ENCODE measurements at places on chromosomes 7 and 10.

GRCh38 chr10:117686606-117687005 is 144.1 kb downstream of the EMX2 start:
- DNase-seq, result no peak

DNA sequence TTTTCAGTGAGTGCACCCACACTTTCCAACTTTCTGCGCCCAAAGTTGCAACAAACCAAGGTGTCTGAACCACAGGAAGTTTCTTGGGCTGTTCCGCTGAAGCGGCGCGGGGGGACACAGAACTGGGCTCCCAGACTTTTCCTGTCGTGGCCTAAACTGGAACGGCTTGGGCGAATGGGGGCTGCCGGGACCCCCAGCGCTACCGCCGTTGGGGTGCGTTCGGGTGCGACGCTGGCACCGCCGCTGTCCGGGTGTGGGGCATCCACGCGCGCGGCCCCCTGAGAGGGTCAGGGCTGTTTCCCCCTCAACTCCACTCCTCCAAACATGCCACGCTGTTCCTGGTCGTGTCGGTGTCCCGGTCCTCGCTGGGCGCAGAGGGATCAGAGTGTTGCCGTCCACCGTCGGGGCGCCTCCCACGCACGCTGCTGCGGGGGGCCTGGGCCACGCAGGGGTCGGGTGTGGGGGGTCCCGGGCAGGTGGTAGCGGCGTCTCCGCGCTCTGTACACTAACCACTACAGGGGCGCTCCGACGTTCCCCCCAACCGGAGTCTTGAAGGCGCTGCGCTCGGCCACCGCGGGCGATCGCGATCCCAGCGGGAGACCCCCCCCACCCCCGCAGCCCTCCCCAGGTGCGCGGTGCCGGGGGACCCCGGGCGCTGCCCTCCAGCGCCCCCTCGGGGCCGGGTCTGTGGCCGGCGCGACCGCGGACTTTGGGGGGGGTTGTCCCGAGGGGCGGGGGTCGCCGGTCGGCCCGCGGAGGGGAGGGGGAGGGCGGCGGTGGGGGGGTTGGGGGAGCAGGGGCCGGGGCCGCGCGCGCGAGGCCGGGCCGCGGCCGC is 2.2 kb upstream of the CUX1 start:
- peak; percentile 12 for DNase-seq

DNA sequence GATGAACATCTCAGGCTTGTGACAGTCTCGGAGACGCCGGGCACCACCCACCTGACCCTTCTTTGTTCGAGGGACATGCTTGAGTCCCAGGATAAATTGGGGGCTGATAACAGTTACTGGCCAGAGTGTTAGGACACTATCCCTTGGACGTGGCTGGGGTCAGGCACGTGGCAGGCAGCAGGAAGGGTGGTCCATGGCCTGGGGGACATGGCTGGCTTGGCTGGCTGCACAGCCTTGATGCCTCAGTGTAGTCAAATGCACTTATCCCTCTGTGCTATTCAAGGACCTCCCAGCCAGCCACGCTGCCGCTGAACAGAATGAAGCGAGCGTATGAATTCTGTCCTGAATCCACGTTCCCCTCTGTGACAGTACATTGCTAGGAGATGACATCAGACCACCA is 662.0 kb upstream of the FOXK1 start:
- DNase-seq, result no peak

DNA sequence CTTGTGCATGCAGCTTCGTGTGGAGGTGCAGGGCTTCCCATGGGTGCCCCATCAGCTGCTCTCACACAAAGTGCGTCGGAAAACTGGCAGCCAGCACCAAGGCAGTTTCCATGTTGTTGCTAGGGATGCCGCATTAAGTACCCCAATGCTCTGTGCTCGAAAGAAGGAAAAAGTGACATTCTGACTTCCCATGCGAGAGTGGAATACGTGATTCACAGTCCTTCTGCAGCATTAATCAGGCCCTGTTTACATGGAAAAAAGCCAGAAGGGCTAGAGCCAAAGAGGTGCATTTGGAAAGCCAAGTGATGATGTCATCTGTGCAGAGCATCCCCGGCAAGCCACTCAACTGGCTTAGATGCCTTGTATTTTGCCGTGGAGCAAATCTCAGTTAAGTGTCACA is 258.3 kb downstream of the GATA3 start:
- DNase-seq, result no peak

DNA sequence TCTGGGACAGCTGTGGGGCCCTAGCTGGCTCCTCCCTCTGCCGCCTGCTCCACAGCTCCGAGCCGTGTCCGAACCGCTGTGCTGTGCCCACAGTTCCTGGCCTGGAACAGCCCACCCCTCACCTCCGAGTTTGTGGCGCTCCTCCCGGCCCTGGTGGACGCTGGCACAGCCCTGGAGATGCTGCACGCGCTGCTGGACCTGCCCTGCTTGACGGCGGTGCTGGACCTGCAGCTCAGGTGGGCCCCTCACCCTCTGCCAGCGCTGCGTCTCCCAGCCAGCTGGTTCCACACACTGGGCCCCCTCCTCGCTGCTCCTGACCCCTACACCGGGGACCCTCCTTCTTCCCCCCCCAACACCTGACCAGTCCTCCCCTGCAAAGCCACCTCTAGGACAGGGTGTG is 12.1 kb downstream of the AP5Z1 start:
- no peak for DNase-seq

DNA sequence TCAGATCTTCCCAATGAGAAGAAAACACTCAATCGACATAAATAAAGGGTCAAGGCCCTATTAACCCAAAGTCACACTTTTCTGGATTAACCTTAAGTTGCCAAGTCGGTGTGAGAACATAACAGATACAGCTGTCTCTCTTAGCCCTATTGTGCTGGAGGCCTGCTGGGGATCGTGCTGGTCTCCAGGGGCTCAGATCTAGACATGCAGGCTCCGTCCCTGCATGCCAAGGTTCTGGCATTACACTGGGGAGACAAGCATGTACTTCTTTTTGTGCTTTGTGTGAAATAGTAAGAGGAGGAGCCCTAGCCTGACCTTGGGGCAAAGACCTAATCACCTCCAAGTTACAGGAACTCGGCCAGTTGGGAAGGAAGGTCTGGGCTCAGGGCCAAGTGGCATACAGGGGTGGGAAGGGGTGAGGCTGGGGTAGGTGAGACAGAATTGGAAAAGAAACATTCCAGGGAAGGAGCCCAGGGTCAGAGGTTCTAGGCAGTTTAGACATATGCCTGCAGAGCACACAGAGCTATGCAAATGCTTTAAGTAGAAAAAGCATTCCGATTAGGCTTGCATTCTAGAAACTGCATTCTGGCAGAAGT is 216.4 kb downstream of the HECW1 start:
- no peak for DNase-seq

DNA sequence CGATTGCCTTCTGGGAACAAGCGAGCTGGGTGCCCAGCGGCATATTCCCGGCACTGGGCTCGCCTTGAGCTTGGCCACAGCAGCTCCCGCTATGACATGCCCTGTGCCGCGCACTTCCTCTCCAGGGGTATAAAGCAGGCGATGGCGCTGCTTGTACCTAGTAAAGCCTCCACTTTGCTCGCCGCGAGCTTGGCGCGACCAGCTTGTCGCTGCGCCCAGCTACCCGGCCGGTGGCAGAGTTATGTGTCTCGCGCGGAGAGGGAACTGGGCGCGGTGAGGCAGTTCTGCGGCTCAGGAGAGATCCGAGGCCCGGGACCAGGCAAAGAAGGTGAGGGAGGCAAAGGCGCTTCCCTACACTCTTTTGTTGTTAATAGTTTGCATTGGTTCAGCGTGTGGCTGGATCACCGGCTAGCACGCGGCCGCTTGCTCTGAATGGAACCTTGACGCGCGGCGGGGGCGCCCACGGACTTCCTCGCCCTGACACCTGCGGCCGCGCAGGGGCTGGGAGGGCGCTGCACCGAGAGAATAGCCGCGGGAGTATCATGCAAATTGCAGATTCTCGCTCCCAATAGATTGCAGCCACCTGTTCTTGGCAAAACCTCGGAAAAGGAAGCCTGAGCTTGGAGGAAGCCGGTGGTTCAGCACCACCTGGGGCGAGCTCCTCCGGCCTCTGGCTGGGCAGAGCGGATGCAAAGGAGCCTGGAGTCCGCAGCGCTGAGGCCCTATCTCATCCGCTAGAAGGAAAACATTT is 3.0 kb upstream of the BUB3 start:
- no peak for DNase-seq

DNA sequence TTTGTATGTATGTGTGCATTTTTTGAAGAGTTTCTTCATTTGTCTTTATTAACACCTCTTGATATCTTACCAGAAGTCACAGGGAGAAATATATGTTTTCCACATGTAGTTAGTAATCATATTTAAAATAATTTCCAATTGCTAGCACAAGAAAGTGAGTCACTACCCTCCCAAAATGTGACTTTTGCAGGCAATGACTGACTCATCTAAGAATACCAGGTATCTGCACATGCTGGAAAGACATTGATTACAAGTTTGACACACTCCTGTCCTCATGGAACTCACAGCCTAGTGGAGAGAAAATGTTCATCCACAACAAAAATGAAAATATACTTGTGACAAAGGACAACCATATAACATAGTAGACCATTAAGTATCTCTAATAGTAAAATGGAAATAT is 82.9 kb downstream of the SEMA3D start:
- no peak for DNase-seq

- no peak for DNase-seq
Measured at GRCh38 chr10:48287417-48288391, 13.2 kb upstream of the FRMPD2 start.

All from T-helper 17 cell (primary cell).